ENCODE measurements at places on chromosomes 11 and 22.

DNA sequence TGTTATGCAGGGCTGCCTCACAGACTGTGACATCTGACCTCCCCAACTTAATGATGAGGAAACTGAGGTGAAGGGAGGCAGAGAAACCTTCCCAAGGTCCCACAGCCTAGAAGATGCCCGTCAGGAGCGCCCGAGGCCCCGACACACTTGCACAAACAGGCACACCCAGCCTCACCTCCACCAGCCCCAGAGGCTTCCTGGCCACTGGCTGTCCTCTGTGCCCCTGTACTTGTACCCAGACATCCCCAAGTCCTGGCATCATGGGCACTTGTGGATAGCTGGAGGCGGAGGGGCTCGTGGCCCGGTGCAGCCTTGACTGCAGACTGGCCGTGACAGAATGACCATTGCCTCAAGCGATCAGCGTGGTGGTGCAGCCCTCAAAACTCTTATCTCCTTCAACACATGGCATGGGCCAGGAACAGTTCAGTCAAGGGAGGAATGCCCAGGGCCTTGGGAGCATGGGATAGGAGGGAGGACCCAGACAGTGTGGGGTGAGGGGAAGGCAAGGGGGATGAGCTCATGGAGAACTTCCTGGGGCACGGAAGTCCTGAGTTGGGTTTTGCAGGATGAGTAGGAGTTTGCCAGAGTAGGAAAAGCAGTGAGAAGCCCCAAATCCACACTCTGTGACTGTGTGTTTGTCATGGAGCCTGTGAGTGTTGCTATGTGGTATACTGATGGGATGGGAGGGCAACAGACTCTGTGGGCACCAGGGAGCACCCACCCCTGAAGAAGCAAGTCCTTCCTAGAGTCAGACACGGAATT is 25.8 kb upstream of the PPARA start:
- DNase-seq = no peak

DNA sequence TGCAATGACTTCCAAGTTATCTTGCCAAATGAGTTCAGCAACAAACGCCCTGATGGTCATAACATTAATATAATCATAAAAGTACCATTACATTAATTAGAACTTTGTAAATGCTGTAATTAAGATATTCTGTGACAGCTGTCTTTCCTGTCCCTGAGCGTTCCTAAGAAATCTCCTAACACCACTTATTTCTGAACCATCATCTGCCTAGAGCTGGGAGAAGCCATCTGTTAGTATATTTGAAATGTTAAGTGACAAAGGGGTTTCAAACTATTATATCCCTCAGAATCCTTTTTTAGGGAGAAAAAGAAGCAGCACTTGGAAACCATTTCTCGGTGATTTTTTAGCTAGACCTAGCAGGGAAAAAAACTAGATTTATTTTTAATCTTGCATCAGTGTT is 657.5 kb downstream of the FAM181B start:
- DNase-seq = no peak

DNA sequence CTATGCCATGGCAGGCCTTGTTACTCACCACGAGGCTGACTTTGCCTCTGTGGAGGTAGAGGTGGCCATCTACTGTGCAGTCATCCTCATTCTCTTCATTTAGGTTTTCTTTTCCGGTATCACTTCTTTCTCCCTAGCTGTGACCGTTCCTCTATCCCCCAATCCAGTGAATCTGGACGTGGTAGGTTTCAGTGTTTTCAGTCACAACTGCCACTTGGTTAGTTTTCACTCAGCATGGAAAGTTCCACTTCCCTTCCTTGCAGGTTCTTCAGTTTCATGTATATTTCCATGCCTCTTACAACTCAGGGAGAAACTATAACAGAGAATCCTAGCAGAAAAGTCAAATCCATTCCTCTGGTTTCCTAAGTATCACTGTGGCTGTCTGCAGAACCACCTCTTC is 1.9 kb downstream of the HPS4 start:
- DNase-seq = no peak

- no peak for DNase-seq
Measured at GRCh38 chr11:106086135-106086534, 8.7 kb downstream of the AASDHPPT start.

DNA sequence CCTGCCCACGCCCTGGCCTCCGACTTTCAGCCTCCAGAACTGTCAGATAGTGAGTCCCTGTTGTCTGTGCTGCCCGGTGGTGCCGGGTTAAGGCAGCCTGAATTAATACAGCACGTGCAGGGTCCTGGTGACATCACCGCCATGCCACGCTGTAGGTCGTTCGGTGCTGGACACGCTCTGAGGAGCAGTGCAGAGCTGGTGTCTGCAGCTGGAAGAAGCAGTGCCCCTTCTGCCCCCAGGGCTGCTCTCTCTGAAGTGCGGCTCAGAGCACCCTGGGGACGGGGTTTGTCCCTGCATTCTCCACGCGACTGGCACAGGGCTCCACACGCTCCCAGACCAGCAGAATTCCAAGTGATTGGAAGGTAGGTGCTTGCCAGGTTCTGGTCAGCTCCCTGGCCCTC is 831.5 kb downstream of the TBC1D22A start:
- DNase-seq = no peak

GRCh38 chr22:23035557-23036277 is 34.6 kb upstream of the GNAZ start:
- no peak for DNase-seq

DNA sequence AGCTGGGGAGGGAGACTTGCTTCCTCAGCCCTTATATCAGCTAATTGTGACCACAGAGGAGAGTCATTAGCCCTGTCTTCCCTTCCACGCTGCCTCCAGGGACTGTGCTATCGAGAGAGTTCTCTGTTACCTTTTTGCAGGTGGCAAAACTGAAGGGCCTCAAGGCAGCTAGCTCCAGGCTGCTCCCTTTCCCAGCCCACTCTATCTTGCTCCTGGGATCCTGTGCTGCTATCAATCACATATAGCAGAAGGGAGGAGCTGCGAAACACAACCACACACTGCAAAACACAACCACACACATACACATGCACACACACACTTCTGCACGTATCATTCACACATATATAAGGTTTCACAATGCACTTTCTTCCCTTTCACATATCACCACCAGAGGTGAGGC is 205.3 kb upstream of the MTNR1B start:
- DNase-seq = no peak

Data from activated T-helper 1 cell treated with Interleukin-2 at 50 U/mL for 16 hours (primary cell).